ENCODE measurements at places on chromosomes 2 and 18.

DNA sequence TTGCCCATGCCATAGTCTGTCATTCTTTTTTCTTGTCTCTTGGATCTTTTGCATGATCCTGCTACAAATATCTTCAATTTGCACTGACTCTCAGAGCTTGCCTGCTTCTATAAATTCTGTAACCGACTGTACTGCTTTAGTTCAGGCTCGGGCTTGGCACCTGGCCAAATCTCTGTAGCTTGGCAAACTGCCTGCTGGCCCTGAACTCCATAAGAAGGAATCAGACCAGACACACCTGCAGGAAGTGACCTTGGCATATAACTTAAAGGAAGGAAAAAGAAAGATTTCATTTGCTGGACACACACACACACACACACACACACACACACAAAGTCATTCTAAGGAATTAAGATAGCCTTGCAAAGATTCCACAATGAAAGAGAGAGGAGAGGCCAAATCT lies 291.2 kb upstream of the DDX18 start:
- no peak for DNase-seq

- DNase-seq = peak; percentile 89
Observed at GRCh38 chr2:109513749-109514588, 99.8 kb downstream of the SEPTIN10 start.

DNA sequence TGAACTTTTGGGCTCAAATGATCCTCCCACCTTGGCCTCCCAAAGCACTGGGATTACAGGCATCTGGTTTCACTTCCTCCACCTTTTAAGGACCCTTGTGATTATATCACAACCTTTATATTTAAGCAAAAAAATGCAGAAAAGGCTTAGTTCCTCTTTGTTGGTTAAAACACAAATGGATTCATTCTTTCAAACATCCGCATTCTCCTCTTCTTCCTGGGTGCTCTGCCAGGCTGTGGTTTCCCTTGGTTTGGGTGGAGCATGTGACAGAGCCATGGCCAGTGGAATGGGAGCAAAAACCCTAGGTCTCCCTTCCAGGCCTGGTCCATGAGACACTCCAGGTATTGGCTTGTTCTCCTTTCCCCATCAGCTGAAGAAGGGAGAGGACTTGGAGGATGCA lies 9.9 kb upstream of the SLC66A3 start:
- no peak for DNase-seq

GRCh38 chr2:166375736-166376487 lies at the start of gene SCN9A:
SCN9A (minus strand) TSS chr2:166375944; CDS start chr2:166311756, 64,188 bp downstream.
- peak; percentile 41 for DNase-seq

DNA sequence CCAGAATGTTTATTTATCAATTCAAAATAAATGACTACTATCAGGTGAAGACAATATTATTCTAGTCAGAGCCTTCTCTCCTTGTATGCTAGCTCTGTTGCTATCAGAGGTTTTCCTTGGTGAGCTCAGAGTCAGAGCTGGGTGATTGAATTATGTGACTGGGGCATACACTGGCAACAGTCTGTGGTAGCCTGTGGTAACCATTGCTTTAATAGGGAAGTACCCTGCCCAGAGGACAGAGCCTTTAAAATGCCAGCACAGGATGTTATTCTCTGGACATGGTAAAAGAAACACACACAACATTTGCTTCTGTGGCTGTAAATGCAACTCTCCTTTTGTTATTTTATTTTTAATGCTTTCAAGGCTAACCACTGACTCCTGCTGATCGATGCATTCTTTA lies 124.7 kb downstream of the PPP1R1C start:
- no peak for DNase-seq

DNA sequence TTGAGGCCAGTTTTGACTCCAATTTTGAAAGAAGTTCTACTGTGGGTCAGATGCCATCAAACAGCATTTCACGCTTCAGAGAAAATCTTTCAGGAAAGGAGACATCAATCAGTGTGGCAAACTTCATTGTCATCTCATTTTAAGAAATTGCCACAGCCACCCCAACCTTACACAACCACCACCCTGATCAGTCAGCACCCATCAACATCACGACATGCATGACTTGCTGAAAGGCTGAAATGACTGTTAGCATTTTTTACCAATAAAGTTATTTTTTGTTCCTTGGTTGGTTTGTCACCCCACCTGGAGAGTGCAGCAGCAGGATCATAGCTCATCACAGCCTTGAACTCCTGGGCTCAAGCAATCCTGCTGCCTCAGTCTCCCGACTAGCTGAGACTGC lies 10.4 kb downstream of the DNAJC10 start:
- DNase-seq = no peak

GRCh38 chr2:144796164-144796563 lies 276.2 kb upstream of the ZEB2 start:
- no peak for DNase-seq

- DNase-seq = no peak
Observed at GRCh38 chr2:9071584-9072124, 68.2 kb upstream of the MBOAT2 start.
